NCI-H510A treated with DMSO at 0.1 percent for 48 hours (cell line): ENCODE measurements at places on chromosomes 11 and 22.
A peak's percentile ranks its signal among the peaks of the same experiment; 100 is the strongest.

DNA sequence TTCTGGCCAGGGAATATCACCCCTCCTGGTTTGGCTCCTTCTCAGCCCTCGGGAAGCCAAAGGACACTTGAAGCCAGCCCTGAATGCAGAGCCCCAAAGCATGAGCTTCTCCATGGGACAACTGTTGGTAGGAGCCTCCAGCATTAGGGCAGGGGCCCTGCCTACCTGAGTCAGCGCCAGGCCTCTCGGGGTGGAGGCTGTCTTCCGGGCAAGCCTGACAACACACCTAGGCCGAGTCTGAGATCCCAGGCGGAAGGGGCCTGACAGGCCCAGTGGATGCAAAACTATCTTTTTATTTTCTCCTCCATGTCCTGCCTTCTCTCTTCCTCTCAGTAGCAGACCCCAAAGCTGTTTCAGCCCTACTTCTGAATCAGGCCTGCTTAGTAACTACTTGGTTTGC is 27.6 kb downstream of the RCOR2 start:
- no peak for DNase-seq

DNA sequence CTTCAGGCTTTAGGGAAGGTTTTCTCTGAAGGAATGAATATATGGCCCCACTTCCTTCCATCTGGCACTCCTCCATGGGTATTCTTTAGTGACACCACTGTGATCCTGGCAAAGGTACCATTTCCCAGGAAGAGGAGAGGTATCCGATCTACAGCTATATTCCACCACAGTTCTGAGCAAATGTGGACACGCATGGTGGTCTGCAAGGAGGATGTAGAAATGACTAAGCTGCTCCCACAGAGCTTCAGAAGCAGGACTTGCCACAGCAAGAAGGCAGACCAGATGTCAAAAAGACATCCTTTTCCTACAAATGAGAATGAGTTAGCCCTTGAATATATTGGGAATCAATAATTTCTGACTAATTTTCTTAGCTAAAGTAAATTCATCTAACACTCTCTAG is 45.5 kb downstream of the ARFGAP2 start:
- no peak for DNase-seq

DNA sequence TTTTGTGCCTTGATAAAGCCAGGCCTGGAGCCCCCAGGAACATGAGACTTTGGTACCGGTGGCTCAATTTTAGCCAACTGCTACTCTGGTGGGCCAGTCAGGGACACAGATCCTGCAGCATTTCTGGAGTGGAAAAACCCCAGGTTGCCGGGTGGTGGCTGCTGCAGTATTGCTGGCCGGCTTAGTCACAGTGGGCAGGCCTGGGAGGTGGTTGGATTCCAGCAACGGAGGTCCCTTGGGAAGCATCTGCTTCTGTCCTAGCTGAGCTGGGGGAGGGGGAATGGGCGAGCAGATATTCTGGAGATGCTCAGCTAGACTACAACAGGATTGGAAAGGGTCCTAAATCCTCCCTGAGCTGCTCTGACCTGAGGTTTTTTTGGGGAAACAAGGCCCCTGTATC is 31.6 kb upstream of the ACCSL start:
- no peak for DNase-seq

DNA sequence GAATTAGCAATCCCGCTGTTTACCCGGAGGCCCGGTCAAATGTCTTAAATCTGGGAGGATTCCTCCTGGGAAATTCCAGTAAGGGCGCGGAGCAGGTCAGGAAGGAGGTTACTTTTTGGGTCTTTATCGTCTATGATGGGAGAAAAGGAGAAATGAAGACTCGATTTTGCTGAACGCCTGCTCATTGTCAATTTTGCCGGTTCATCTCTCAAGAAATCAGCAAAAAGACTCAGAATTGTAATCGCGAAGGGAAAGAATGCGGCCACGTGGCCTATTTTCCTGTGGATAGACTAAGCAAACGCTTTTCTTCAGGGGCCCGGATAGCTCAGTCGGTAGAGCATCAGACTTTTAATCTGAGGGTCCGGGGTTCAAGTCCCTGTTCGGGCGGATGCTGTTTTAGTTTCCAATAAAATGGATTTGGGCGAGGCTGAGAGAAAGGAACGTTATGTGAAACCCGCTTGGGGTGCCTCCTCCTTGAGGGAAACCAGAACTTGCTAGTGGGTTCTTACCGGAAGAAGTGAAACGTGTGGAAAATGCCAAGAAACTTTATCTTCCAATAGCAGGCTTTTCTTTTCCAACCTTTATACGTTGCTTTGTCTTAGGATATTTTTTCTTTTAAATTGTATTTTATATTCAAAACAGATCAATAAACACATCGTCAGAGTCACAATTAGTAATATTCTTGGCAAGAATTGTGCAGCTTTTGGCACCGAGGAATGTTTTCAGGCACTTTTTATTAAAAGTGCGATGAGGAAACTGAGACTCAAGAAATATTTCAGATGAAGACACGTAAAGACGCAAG is 45.0 kb downstream of the OR4D9 start:
- peak; percentile 83 for DNase-seq

DNA sequence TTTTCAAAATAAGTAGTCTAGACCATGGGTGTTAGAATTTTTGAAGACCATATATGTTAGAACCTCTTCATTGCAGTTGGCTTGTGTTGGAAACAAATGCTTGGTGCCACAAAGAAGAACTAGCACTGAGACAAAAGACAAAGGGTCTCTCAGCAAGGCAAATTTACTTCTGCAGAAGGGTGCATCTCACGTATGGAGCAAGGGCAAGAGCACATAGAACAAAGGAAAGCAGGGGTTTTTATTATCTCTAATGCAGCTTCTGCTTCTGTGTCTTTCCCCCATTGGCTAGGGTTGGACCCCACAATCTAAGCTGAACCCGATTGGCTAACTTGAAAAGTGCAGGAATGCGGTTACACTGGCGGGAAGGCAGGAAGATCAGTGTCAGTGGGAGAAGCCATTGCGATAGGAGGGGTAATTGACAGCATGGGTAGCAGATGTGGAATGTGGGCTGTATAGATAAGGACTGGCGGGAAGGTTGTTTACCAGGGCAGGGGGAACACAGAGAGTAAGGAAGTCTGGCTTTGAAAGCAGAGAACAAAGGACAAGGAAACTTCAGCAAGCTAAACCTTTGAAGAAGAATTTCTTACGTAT is 9.2 kb upstream of the RBMXL2 start:
- DNase-seq, result no peak

- no peak for DNase-seq
These were observed 51.3 kb upstream of the SUSD2 start for GRCh38 chr22:24129980-24130379.

GRCh38 chr11:88105951-88106350 is 69.3 kb downstream of the RAB38 start:
- DNase-seq, result no peak

GRCh38 chr11:43578346-43579170 is 102.0 kb upstream of the HSD17B12 start:
- DNase-seq, result no peak

DNA sequence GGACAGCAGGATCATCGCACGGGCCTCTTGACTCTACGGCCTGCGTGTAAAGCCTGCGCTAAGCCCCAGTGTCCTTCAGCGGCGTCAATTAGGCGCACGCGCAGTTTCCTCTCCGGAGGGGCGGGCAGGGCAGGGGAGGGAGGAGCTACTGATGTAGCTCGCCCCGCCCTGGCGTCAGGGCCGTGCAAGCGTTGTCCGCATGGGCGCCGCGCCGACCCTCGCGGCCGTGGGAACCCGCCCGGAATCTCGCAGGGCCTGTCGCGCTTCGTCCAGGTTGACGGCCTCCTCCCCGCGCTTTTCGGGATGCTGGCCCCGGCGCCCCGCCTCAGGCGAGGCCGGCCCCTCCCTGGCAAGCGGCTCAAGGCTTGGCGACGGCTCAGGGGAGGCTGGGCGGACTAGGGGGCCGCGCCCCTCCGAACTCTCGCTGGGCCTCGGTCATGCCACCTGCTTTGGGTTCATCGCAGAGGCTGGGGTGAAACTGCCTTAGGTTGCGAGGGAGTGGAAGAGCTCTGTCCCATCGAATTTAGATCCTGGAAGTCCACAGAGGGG is 61.1 kb downstream of the ST3GAL4 start:
- DNase-seq, result peak; percentile 73

GRCh38 chr11:68321293-68322051 is 9.1 kb downstream of the LRP5 start:
- DNase-seq, result peak; percentile 46

- DNase-seq, result peak; percentile 76
These were observed 1.1 kb upstream of the FADS2 start for GRCh38 chr11:61826930-61827570.

- no peak for DNase-seq
These were observed 24.0 kb downstream of the MIAT start for GRCh38 chr22:26681395-26681821.

DNA sequence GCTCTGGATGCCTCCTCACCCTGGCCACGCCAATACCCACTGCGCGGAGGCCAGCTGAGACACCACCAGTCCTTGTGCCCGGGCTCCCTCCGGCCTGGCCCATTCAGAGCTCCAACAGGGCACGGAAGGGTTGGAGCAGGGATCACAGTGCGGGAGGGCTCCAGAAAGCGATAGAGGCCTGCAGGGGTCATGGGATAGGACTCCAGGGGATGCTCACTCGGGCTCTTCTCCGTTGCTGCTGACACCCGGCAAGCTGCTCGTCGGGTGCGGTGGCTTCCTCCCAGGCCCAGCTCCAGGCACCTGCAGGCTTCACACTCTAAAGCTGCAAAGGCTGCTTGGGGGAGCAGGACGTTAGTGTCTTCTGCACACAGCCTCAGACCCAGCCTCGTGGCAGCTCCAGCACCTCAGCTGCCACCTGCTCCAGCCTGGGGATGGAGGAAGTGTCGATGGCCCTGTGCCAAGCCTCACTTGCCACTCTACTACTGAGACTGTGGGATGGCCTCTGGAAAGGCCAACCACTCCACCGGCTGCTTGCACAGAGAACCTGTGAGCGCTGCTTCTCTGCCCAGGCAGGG is 10.6 kb downstream of the WNT7B start:
- peak; percentile 82 for DNase-seq

DNA sequence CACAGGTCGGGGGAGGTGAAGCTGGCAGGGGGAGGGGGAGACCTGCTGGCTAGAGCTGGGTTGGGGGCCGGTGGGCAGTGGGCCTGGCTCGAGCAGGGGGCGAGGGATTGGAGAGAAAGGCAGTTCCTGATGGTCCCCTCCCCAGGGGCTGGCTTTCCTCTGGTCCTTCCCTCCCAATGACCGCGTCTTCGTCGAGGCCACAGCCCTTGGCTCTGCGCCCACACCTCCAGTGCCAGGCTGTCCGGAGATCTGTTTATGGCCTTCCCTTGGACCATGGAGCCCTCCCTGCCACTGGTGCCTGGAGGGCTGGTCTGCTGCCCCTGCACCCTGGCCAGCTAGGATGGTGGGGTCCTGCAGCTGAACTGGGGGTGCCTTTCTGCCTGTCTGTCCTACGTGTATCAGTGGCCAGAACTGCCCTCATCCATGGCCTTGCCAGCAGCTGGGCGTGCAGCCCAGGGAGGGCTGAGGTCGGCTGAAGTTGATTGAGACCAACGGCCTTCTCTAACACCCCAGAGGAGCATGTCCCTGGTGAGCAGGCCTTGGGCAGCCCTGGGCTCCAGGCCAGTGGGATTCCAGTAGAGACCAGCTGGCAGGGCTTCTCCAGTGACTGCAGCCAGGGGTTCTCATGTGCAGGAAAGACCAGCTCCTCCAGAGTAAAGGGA is 12.3 kb downstream of the TANGO2 start:
- DNase-seq, result no peak

DNA sequence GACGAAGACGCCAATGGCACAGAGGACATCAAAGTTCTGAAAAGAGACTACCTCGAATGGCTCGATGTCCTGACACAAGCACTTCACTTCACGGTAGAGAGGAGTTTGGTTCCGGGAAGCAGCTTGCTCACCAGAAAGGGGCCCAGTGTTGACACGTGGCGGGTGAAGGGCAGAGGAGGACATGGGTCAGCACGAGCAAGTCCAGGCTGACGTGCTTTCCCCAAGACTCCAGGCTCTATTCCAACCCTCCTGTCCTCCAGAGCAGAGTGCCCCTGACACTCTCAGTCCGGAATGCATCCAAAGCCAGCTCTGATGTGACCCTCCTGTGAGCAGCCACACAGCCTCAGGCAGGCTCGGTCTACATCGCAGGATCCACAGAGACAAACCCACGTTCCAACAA is 77.5 kb upstream of the BID start:
- no peak for DNase-seq
